Esophagus squamous epithelium (tissue), 5 donors: ENCODE measurements at places on chromosomes 1 and 21.

GRCh38 chr1:84344286-84344685, 42.8 kb downstream of the SAMD13 start:
- no peak for DNase-seq

DNA sequence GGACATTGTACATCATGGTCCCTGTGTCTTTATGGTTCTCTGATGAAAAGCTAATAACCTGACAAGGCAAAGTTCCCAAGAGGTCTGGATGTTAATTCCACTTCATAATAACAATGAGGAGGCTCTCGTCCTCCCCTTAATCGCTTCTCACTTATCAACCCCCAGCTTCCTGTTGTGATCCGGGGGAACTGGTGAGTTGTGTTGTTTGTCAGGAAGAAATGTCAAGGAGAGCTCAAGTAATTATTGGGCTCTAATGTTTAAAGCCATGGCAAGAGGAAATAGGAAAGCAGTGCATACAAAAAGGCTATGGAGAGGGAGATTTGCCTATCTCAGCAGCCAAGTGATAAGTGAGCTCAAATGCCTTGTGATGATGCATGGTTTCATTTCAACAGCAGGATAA, 42.8 kb upstream of the RASAL2 start:
- DNase-seq = no peak

GRCh38 chr1:113811156-113811887, 954 bp downstream of the RSBN1 start:
- peak; percentile 18 for DNase-seq

- DNase-seq = no peak
Observed at GRCh38 chr1:59043796-59044195, 253.1 kb upstream of the FGGY start.

GRCh38 chr1:99886841-99887240, 36.7 kb downstream of the AGL start:
- no peak for DNase-seq

GRCh38 chr1:213549982-213550381, 437.8 kb upstream of the PROX1 start:
- DNase-seq = no peak

- DNase-seq = no peak
Observed at GRCh38 chr1:58109646-58110200, 436.8 kb downstream of the OMA1 start.

GRCh38 chr1:158972841-158973240, 36.9 kb upstream of the IFI16 start:
- no peak for DNase-seq

DNA sequence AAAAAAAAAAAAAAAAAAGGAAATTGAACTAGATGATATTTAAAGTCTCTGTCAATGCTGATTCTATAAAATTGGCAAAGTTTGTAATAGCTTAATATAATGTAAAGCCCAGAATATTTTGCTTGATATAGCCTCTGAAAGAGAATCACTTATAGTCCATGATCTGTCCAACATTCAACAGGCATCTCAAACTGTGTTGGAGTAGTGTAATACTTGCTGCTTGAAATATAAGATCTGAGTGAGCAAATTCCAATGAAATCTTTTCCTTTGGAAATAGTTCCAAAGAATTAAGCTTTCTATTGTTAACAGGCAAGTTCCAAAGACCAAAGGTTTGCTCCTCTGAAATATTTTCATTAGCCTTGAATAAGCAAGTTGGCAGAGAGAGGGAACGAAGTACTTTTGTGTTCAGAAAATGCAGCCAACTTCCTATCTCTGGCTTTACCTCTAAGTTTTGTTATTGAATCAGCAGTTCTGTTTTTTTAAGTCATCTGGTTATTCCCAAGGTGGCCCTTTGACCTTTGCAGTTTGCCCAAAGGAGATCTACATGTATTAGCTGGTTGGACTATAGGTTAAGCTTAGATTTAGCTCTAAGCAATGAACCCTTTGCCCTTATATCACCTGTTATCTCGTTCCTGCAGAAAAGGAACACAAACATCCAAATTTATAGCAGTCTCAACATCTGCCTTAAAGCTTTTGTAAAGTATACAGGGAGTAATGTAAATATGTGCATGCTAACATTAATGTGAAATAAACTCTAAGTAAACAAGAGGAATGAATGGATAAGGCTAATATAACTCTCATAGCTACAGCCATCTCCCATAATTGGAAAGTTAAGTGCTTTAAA, 24.4 kb upstream of the CEP350 start:
- DNase-seq = no peak

- no peak for DNase-seq
Observed at GRCh38 chr21:31580866-31581276, 78.6 kb upstream of the SOD1 start.

DNA sequence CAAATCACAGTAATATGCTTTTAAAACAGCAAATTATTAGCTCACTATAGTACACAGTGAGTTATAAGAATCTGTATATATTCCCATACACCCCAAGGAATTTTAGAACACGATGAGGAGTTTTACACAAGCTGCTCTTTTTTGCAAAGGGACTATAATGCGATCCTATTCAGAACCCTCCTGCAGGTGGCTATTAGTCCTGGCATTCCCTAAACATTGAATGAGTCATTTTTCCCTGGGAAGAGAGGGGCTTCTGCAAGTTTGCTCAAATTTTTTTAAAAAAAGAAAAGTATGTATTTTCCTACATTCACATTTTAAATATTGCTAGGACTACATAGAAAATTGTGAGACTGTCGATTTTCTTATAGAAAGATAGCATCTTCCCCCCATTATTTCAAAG, 106.3 kb downstream of the COL11A1 start:
- no peak for DNase-seq

DNA sequence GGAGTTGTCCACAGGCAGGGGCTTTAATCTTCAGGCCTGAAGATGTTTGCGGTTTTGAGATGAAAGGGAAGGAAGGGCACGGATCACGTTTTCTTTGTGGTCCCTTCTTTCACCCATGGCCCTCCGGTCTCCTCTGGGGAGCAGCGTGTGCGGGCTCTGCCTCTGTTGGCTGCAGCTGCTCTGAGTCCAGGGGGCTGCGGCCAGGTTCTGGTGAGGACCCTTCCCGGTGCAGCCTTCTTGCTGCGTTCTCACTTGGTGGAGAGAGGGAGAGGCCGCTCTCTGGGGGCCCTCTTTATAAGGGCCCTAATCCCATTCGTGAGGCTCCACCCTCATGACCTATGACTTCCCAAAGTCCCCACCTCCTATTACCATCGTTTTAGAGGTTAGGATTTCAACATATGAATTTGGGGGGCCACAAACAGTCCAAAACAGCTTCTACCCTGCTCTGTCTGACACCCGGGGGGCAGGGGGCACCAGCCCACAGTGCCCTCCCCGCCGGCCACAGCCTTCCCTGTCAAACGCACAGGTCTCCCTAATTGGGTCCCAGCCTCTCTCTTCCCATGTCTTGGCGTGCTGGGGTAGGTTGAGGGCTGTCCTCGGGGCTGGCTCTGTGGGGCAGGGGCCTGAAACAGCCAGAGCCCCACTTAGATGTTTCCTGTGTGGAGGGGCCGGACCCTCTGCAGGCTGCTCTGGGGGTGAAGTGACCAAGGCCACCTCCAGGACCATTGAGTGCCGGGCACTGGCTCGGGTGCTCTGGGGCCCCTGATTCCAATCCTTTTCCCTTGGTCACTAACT, 100.1 kb upstream of the C1orf174 start:
- no peak for DNase-seq
